ENCODE measurements at places on chromosomes 12 and 14.
A peak's percentile ranks its signal among the peaks of the same experiment; 100 is the strongest.

GRCh38 chr12:1007276-1007675, 16.3 kb downstream of the ERC1 start:
- DNase-seq, result no peak

GRCh38 chr14:65034021-65034420, 47.3 kb downstream of the FNTB start:
- DNase-seq, result no peak

DNA sequence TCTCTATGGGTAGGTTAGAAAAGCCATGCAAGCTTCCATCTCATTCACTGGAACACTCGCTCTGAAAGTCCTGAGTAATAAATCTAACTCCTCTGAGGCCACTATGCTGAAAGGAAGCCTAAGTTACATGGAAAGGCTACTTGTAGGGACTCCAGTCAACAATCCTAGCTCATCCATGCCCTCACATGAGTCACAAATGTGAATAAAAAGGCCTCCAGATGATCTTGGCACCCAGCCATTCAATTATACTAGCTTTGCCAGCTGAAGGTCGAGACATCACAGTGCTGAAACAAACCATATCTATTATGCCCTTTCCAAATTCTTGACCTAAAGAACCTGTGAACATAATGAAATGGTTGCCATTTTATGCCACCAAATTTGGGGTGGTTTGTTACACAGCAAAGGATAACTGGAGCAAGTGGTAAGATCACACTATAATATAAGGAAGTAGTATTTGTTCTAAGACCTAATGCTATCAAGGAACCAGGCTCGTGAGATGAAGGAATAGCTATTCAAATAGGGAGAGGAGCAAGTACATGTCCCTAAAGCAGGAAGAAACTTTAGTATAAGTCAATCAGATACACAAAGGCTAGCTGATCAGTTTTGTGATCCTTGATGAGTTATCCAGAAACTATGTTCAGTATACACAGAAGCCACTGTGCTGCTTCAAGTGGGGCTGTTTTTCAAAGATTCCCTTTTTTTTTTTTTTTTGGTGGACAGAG, 142.1 kb downstream of the MED13L start:
- DNase-seq, result peak; percentile 35

GRCh38 chr14:80017795-80018194, 193.5 kb downstream of the DIO2 start:
- DNase-seq, result no peak

Measured in T-helper 2 cell (primary cell).